ENCODE measurements at places on chromosomes 13 and 19.

DNA sequence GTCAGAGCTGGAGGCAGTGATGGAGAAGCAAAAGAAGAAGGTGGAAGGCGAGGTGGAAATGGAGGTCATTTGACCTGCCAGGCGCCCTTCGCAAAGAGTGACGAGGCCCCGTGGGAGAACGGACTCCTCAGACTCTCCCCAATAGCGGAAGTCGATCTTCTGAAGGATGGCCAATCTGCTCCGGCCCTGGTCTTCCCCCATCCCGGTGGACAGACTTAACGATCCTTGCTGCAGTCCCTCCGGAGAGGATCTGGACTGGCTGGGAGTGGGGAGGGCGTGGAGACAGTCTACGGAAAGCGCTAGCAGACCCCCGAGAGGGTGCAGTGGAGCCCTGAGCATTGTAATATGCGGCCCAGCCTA lies 11.9 kb downstream of the EPS8L1 start:
- no peak for DNase-seq

DNA sequence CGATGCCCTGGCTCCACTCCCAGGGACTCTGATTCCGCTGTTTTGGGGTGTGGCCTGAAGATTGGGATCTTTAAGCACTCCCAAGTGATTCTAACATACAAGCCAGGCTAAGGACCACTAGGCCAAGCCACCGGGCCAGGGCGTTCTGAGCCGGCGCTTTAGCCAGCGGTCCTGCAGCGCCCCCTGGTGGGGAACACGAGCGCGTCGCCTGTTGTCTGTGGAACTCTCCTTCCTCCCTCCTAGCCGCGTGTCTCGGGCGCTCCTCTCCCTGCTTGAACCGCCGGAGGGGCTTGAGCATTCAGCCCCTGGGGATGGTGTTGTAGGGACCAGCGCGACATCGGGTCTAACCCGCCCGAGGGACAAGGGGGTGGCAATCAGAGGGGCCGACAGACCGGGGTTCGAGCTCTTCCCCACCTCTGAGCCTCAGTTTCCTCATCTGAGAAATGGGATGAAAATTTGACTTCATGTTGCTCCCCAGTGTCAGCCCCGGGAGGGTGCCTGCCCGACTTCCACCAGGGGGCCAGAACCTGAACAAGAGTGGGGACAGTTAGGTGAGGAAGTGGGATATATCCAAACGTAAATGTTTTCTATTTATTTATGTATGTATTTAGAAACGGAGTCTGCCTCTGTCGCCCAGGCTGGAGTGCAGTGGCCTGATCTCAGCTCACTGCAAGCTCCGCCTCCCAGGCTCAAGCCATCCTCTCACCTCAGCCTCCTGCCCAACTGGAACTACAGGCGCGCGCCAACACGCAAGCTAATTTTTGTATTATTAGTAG lies 18.0 kb upstream of the PNMA8B start:
- DNase-seq, result peak; percentile 52

GRCh38 chr19:50449236-50449899 lies 16.7 kb downstream of the MYBPC2 start:
- no peak for DNase-seq

DNA sequence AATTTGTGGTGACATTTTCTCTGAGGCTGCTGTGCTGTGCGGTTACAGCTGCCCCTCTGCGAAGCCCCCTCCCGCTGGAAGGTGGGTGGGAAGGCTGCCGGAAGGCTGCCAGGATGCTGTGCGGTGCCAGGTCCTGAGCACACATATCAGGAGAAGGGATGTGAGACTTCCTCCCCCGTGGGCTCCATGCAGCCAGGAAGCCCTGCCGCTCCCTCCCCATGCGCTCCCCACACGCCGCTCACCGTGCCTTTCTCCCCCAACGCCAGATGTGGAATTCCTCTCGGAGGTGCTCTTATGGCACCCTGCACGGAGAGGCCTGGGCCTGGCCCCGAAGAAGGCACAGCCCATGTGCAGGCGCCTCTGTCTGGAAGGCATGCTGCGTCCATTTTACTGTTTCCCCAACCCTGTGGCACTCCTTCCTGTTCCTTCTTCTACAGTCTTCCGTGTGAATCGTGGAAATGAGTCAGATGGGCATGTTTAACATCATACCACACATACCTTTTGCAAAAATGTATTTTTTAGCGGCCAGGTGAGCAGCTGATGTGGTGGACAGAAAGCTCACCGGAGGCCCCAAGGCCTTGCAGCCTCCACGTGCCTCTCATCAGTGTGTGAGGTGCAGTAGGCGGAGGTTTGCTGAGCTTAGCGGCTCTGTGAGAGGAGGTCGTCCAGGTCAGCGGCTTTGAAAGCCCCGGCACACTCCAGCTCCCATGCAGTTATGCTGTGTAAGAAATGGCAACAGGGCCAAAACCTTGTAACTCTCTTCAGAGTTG lies 88.0 kb downstream of the ATP11A start:
- no peak for DNase-seq

- no peak for DNase-seq
These were observed 14.0 kb downstream of the PDX1 start for GRCh38 chr13:27933580-27934328.

Measured in Jurkat, Clone E6-1 (cell line).